Stimulated activated CD4-positive, alpha-beta T cell treated with anti-CD3 and anti-CD28 coated beads, Interleukin-15, amount 100 ng/mL, for 1 hour (primary cell): ENCODE measurements at places on chromosomes 1 and 21.

DNA sequence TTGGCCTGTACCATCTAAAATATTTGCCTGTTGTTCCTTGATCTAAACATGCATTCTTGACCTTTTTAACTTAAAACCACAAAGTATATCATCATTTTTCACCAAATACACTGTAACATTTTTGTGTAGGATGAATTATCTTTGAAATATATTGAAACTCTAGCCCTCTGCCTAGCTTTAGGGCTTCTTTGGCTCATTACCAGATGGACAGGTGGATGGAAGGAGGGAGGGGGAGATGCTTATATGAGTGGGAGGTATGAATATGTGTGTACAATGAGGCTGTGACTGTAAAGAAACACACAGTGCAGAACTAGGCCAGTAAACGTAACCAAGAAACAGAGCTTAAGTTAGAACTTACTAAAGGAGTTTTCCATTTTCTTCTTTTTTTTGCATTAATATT lies 118.5 kb downstream of the ESRRG start:
- no peak for DNase-seq

- peak; percentile 61 for DNase-seq
Observed at GRCh38 chr1:52697795-52698674, at the start of gene COA7. Gene COA7, minus strand, starts transcription at chr1:52698347. Its CDS starts 21 bp downstream, at chr1:52698326.

DNA sequence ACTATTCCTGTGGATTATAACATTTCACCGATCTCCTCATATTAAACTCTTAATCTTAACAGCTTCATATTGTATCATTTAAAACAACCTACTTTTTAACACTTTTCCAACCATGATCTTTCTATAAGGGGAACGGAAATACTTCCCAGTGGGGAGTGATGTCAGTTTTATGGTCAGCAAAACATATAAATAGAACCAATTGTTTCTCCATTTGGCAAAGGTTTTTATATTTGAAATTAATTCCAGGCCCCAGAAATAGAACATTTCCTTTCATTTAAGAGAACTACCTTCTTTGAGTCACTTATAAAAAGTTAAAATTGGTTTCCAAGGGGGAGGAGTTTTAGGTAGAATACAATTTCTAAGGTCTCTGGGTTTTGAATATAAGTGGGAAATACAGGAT lies 189.6 kb downstream of the TGFBR3 start:
- no peak for DNase-seq

DNA sequence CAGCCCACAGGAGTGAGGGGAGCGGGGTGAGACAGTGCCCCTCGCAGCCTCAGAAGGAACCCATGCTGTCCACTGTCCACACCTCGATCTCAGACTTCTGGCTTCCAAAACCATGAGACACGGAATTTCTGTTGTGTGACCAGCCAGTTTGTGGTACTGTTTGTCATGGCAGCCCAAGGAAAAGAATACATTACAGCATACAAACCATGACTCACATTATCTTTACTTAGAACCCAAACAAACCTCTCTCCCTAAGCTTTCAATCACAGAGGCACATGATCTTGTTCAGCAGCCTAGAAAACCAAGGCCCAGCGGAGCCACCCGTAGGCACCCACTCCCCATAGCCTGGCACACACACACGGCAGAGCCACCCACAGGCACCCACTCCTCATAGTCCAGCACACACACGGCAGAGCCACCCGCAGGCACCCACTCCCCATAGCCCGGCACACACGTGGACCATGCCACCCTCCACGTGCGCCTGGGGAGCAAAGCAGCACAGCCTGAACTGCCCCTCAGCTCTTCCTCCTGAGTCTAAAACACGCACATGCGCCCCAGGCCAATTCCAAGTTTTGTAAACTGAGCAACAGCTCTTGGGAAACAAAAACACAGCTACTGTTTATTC lies 458 bp upstream of the KRTAP10-4 start:
- DNase-seq = no peak

DNA sequence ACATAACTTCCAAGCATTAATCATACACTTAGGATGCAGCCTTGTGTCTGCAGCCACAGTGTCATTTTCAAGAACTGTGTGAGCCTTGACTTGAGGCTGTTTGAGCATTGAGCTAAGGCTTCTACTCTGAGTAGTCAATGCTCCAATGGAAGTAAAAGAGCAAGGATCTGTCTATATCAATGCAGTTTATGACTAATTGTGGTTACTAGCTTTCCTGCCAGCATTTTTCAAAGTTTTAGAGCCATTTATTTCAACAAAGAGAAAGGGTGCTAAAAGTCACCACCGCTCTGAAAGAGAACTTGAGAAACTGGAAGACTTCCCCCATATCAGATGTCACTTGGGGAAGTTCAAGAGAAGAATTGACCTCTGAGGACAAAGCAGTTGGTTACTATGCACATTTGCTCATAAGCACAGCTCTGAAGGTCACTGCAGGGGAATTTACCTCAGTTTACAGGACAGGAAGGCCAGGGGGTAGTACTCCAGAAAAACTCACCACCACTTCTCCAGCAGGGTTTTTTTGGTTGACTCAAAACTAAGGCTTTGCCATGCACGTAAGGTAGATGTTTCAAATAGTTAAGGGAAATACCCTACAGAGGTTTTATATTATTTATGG lies 24.5 kb upstream of the RGS1 start:
- DNase-seq = no peak

GRCh38 chr21:14672466-14672865 lies 126.4 kb upstream of the SAMSN1 start:
- no peak for DNase-seq

DNA sequence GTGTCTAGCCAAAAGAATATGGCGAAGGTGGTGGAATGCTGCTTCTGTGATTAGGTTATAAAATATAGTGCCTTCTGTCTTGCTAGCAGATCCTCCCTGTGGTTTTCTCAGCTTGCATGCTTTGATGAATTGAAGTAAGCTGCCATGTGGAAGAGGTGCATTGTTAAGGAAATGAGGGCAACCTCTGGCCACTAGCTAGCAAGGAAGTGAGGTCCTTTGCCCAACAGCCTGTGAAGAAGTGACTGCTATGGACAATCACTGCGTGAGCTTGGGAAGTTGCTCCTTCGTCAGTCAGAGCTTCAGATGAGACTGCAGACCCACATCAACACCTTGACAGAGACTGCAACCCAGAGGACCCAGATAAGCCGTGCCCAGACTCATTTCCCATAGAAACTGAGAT lies 109.4 kb downstream of the GIPC2 start:
- DNase-seq = no peak

DNA sequence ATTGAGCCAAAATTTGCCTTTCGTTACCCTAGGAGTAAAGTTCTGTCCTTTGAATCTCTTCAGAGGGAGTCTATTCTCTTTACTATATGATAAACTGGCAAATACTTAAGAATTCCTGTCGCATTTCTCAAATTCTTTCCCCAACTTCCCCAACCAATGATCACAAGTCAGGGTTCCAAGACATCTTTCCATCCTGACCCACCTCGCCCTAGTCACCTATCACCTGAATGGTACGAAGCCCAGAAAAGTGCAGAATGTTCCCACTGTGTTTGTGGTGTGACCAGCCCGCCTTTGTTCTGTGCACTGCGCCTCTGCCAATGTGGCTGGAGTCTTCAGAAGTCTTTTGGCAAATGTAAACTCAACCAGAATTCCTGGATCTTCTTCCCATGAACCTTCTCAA lies 132.5 kb downstream of the RNF220 start:
- DNase-seq = no peak

- DNase-seq = no peak
Observed at GRCh38 chr1:39826583-39826982, 37.9 kb upstream of the BMP8B start.

DNA sequence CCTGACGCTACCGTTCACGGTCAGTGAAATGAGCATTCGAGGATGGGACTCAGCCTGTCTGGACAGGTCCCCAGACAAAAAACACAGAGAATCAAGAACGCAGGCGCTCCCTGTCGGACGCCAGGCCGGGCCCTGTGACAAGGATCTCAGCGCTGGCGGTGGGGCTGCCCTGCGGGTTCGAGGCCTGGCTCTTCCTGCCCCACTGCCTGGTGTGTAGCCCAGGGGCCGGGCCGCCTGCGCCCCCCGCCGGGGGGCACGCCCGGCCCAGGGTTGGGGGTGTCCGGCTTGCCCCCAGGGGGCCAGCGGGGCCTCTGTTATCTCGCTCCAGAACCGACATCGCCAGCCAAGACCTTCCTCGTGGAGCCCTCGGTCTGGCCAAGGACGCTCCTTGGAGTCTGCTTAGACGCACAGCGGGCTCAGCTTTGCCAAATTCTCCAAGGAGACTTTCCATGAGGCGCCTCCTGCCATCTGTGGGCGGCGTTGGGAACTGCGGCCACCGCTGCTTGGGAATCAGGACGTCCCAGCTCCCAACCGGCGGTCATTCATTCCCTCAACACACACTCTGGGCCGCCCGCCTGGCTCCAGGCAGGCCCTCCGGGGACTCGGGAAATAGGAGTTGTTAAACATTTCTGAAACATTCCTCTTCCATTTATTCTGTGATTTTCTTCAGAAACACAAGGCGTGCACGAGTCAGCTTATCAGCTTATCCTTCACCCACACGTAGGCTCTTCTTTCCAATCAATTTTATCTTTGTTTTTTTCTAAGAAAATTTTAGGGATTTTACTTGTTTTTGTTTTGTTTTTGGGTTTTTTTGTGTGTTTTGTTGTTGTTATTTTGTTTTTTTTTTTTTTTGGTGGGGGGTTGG lies 11.3 kb upstream of the RIPK4 start:
- no peak for DNase-seq

GRCh38 chr1:3490046-3490745 lies 35.7 kb downstream of the ARHGEF16 start:
- no peak for DNase-seq
